SHP77 treated with DMSO at 0.1 percent for 48 hours (cell line): ENCODE measurements at places on chromosomes 5 and 9.

DNA sequence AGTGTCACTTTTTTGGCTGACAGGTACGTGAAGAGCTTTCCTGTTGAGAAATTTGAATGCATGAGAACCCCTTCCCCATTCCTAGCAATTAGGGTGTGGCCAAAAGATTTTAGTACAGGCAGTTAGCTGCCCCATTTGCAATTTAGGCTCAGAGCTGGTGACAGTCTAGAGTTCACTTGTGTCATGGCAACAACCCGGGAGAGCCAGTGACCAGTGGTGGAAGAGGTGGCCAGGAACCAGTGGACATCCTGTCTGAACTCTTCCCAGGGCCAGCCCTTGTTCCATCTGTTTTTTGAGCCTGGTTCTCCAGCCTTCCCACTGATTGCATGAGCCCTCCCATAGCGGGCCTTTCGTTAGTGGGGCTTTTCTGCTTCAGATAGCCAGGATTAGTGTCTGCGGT is 2.5 kb upstream of the NEUROG1 start:
- no peak for DNase-seq

DNA sequence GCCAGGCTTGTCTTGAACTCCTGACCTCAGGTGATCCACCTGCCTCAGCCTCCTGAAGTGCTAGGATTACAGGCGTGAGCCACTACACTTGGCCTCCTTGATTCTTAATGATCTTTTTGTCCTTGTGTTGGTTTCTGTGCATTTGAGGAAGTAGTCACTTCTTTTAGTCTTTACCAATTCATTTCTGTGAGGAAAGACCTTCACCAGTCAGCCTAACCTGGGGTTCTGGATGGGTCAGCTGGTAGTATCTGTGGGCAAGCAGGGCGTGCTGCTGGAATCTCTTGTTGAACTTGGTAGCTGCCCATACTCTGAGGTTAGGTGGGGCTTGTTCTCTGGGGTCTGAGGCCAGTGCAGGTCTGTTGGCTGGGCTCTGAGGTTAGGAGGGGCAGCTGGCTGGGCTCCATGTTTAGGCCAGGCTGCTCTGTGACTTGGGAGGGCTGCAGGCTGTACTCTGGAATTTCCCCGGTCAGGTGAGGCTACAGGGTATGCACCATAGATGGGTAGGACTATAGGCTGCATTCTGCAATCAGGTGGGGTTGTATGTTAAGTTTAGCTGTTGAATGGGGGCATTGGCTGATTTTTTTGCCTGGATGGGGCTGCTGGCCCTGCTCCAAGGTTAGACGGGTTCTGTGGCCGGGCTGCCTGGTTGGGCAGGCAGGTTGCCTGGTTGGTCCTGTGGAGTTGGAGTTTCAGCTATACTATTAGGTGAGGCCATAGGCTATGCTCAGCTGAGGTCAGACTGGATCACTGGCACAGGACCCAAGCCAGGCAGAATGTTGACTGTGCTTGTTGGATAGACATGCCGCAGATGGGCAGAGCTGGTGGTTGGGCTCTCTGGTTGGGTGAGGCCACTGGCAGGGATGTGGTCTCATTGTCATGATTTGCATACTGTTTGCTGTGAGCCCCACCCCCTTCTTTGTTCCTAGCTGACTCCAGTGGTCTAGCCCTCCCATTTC is 19.2 kb downstream of the UBAP1 start:
- DNase-seq = no peak

DNA sequence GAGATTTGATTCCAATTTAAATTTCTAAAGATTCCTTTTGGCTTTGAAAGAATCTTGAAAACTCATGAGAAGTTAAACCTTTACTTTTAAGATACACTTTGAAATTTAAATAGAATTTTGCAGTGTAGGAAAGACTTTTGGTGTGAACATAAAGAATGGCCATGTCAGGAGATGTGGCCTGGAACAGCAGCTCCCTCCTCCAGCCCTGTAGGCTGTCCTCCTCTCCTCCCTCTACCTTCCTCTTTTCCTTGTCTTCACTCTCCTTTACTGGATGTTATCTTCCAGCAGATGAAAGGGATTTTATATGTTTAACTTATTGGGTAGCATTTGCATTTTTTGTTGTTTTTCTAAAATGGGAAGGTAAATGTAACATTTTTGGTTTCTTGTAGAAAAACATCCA is 18.9 kb downstream of the ASPN start:
- no peak for DNase-seq

GRCh38 chr5:107074996-107075395 is 595.7 kb downstream of the EFNA5 start:
- DNase-seq = no peak

DNA sequence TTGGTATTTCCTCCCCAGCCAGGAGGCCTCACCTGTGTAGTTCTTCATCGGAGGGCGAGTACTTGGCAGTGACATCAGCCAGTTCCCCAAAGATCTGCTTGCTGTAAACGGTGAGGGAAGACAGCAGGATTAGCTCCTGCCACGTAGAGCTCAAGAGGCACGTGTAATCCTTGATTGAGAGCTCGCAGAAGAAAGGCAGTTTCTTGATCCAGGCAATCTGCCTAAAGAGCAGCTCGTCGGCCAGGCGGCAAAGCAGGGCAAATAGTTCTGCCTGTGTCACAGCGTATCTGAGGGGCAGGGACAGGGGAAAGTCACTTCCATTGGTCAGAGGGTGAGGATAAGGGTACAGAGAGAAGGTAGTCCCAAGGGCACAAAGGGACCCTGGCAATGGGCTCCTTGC is 28.6 kb upstream of the NR5A1 start:
- DNase-seq = no peak

GRCh38 chr9:97853056-97853843 is at the start of gene FOXE1:
Gene FOXE1, plus strand, starts transcription at chr9:97853226. Its CDS starts 689 bp downstream, at chr9:97853915.
- no peak for DNase-seq

DNA sequence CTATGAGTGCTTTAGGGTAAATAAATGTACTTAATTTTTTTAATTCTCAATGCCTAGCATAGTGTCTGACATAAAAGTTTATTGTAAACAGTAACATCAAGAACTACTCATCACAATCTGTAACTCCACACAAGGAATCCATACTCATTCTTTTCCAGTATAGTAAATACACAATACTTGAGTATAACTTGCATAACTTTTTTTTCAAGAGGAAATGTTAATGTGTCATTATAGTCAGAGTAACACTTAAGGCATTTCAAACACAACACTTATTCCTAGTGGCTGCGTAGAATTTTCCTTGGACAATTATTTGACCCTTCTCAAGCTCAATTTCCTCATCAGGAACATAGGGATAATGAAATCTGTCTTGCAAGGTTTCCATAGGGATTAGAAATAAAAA is 584.3 kb downstream of the CAAP1 start:
- DNase-seq = no peak

DNA sequence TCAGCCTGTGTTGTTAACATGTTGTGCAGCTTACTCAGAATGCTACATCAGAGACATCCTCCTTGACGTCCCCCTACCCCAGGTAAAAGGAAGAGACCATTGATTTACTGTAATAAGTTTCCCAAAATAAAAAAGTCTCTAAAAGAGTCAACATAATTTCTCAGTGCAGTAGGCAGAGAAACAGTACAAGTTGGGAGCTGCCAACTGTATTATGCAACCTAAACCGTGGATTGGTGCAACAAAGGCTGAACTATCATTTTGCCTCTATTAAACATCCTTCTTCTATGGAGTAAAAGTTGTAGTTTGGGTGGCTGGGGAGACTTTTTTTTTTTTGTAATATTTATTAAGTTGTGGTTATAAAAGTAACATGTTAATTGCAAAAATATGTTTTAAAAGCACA is 208.0 kb downstream of the NR3C1 start:
- no peak for DNase-seq

DNA sequence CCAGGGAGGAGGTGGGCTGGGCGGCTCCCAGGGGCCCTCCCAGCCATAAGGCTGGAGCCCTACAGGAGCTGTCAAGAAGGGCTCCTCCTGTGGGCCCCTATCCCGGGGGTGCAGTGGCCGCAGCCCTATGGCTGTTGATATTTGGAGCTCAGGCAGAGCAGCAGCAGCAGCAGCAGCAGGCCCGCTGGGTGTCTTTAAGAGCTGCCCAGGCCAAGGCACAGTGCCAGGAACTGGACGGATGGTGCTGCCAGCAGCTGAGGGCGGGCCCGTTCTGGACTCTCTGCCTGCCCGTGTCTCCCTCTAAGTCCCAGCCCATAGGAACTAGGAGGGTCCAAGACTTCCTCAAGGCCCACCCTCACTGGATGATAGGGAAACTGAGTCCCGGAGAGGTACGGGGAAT is 3.6 kb downstream of the AK1 start:
- no peak for DNase-seq

GRCh38 chr9:74711341-74711740 is 176.4 kb downstream of the TRPM6 start:
- no peak for DNase-seq

DNA sequence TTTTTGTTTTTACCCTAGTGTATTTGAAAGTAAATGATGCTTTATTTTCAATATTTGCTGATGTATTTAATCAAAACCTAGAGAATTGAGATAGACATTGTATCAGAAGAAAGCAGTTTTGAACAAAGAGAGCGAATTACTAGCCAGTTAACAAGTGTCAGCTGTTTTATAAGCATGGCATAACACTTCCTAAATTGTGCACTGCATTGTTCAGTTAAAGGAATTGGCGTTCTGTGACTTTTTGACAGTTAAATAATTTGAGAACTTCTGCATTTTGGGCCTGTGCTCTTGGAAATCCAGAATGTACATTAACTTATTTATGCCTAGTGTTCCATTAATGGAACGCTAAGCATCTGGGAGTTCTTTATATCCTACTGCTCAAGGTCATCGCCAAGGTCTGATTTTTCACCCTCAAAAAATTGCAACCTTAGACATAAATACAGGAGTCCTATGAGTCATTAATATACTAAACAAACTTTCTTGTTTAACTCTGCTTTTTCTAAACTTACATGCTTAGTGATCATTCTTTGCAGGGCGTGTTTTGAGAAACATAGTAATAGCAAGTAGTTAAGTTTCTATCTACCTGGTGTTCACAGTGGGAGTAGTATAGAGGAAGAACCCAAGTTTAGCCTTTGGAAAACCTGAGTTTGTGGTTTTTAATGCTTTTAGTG is 31.1 kb downstream of the RASA1 start:
- DNase-seq = no peak

- no peak for DNase-seq
These were observed 63.9 kb upstream of the SUB1 start for GRCh38 chr5:32521481-32521880.

- DNase-seq = no peak
These were observed 41.3 kb downstream of the RECK start for GRCh38 chr9:36078051-36078450.

- no peak for DNase-seq
These were observed 2.1 kb downstream of the KIF27 start for GRCh38 chr9:83919111-83919510.

- DNase-seq = peak; percentile 69
These were observed 4.6 kb downstream of the MYO10 start for GRCh38 chr5:16931334-16932110.

DNA sequence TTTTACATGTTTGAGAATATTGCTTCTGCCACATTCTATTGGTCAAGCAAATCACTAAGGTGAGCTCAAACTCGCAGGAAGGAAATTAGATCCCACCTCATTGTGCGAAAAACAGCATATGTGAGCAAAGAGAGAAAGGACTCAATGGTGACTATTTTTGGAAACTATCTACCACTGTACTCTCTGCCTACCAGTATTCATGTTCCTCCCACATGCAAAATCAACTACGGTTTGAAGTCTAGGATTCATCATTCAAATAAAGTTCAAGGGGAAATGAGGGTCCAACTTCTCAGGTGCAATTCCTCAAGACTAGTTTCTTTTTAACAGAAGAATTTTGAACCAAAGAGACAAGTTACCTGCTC is 60.6 kb downstream of the FAM174A start:
- no peak for DNase-seq

GRCh38 chr5:129664336-129664937 is 83.5 kb upstream of the MINAR2 start:
- DNase-seq = no peak

- peak; percentile 60 for DNase-seq
These were observed 29.6 kb downstream of the LHX2 start for GRCh38 chr9:124040935-124041816.

GRCh38 chr9:110180511-110181434 is 27.2 kb downstream of the C9orf152 start:
- DNase-seq = no peak

GRCh38 chr5:43005031-43005430 is 35.1 kb downstream of the ANXA2R start:
- DNase-seq = no peak

- peak; percentile 16 for DNase-seq
These were observed 2.5 kb upstream of the ZNF367 start for GRCh38 chr9:96420468-96421219.

DNA sequence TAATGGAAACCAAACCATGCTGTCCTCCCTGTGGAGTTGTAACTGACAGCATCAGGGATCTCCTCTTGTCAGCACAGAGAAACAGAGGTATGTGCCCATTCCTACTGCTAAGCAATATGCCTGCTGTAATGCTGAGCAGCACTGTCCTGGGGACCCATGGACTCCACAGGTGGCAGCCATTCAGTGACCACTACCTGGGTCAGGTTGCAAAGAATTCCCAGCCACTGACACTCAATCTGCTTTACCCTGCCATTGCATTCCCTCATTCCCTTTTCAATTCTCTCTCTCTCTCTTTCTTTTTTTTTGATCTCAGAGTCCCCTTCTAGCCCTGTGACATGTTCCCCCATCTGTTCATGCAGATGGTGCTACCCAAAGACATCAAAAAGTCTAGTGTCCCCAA is 104.1 kb downstream of the GABRB2 start:
- no peak for DNase-seq

DNA sequence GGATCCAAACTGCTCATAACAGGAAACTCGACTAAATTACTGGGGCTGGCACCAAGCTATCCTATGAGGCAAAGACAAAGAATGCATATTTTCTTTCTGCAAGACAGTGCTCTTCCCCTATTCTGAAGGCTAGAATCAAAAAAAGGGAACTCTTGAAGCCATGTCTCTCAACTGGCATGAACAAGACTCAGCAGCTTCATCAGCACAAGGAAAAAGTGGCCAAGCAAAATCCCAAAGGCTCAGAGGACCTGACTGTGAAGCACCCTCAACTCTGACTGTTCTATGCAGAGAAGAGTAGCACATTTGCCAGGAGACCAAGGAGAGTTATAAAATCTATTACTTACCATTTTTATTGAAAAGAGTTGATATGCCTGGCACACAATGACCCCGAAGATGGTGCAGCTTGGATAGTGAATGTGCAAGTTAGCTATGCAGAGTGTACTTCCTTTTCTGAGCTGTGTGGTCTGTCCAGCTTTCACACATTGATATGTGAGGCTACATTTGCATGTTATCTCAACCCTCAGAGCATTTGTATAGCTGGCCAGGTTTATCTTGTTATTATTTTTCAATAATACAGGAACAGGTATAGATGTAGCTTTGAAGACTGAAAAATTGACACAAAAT is 51.0 kb upstream of the FYB1 start:
- no peak for DNase-seq

DNA sequence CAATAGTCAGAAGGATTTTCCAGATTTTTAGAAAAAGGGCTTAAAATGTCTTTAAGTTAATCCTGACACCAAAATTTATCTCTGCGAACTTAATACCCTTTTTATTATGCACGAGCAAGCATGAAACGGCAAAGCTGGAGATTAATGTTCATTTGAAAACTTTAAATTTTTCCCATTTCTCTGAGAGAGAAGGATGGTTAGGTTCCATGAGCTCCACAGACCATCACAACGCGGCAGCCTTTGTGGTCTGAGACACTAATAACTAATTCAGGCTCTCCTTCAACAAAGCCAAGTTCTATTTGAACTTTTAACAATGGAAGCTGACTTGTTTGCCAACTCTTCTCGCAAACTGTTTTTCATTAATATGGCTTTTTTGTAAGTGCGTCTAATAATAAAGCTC is 94.7 kb downstream of the MYO10 start:
- no peak for DNase-seq
